ENCODE measurements at places on chromosomes 5 and 9.

GRCh38 chr5:92518318-92518904, 1062.6 kb downstream of the NR2F1-AS1 start:
- DNase-seq = no peak

- no peak for DNase-seq
Measured at GRCh38 chr9:89743216-89743572, 138.4 kb downstream of the GADD45G start.

DNA sequence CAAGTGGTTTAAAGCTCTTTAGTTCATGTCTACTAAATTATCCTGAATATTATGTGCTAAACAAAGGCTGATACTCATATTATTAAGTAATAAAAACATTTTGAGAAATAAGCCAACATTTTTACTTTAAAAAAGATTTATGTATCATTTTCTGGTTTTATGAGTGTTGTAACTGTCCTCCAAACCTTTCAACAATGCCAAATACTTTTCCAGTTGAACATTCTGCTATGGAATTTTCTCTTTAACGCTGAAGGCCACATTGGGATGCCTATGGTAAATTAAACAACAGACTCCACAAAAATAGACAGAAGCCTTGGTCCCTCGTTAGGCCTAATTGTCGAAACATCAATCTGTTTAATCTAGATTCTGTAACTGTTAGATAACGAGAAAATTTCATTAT, 131.3 kb downstream of the GLIS3 start:
- DNase-seq = no peak

DNA sequence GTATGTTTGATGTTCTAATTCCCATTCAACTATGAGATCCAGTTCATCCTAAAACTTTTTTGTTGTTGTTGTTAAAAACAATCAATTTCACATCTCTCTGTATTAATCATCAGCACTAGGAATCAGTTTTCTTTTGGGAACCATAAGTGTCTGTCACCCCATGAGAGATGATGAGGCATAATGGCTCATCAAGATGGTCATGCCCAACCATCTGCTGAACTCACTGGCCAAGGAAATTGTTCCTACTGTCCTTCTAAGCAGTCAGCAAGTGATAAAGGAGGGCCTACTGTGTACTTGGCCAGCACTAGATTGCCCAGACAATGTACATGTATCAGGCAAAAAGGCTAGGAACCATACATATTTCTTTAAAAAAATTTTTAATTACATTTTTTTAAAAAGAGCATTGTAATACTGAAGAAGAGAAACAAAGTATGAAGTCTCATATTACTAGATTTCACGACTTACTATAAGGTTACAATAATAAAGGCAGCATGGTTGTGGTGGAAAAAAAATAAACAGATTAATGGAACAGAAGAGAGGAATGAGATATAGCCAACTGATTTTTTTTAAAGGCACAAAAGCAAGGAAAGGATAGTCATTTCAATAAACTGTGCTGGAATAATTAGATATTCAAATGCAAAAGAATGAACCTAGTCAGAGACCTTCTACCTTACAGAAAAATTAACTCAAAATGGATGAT, 458.3 kb downstream of the SPOCK1 start:
- DNase-seq = no peak

- DNase-seq = no peak
Measured at GRCh38 chr5:125750861-125751186, 672.4 kb upstream of the GRAMD2B start.

DNA sequence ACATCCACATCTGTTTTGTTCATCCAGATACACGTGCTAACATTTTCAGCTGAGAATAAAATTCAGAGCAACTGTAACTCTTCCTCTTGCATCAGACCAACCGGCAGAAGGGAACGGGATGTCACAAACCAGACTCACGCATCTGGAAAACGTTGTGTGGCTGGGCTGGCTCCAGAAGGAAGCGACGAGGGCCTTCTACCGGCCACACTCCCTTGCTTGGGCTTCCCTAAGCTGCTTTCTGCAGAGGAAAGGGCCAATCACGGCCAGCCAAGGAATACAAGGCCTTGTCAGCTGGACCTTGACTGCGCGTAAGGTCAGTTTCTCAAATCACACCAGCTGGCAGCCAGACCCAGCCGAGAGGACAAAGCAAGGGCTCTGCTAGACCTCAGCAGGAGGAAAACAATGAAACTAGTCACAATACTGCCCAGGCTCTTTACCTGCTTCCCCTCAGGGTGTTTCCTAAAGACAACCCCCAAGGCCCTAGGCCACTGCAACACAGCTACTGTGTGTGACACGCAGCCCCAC, 106.1 kb downstream of the THBS4 start:
- DNase-seq = no peak

GRCh38 chr9:10928372-10928771, 315.6 kb upstream of the PTPRD start:
- DNase-seq = no peak
